ENCODE measurements at places on chromosomes 5 and 9. TPM values are rescaled to one million over a fixed set of nuclear protein-coding genes. Genes with fewer than 3 reads are reported as not detected.

The TPPP gene
- total RNA-seq: 7.5 TPM

The SLC24A2 gene
- total RNA-seq: 0.05 TPM

The ACOT12 gene
- not detected for total RNA-seq

The RANBP3L gene
- total RNA-seq: 8.1 TPM

The LEAP2 gene
- 28.3 TPM for total RNA-seq

The PCDHAC1 gene
- 0.47 TPM for total RNA-seq

The MEIKIN gene
- not detected for total RNA-seq

The CSNK1A1 gene
- 381 TPM for total RNA-seq

The PAEP gene
- total RNA-seq: not detected

The SLC6A18 gene
- not detected for total RNA-seq

The GEMIN5 gene
- 20.9 TPM for total RNA-seq

The IL7R gene
- total RNA-seq: 34.9 TPM

The HAUS6 gene
- total RNA-seq: 13.1 TPM

The PRDM12 gene
- 0.21 TPM for total RNA-seq

The PITX1 gene
- total RNA-seq: 20.6 TPM

The SOWAHA gene
- total RNA-seq: 6.8 TPM

The SH2D3C gene
- total RNA-seq: 15.7 TPM

The CDX1 gene
- not detected for total RNA-seq

The LMX1B gene
- total RNA-seq: not detected

The SPAG8 gene
- total RNA-seq: 6.4 TPM

The TAF1L gene
- total RNA-seq: not detected

The GGTA1 gene
- 2.0 TPM for total RNA-seq

The TXNDC8 gene
- not detected for total RNA-seq

The SV2C gene
- total RNA-seq: 0.60 TPM

The FAM78A gene
- 3.3 TPM for total RNA-seq

The LAMC3 gene
- 50.6 TPM for total RNA-seq

The ADCY2 gene
- 13.1 TPM for total RNA-seq

The SLC6A19 gene
- total RNA-seq: not detected

The RMRP gene
- 3,373 TPM for total RNA-seq

The PWWP2A gene
- total RNA-seq: 34.7 TPM

The C9orf50 gene
- total RNA-seq: not detected

The PCDHB13 gene
- 6.2 TPM for total RNA-seq

The FYB1 gene
- total RNA-seq: 17.9 TPM

The ZMAT2 gene
- 58.5 TPM for total RNA-seq

The PTAR1 gene
- total RNA-seq: 66.9 TPM

The KIF4B gene
- not detected for total RNA-seq

The MAP1B gene
- 128 TPM for total RNA-seq

The GADD45G gene
- total RNA-seq: 6.2 TPM

The PIP5KL1 gene
- 3.3 TPM for total RNA-seq

The OR1Q1 gene
- not detected for total RNA-seq

The TRAPPC13 gene
- total RNA-seq: 35.2 TPM
